ENCODE measurements at places on chromosomes 4 and X.

- DNase-seq = no peak
These were observed 17.1 kb upstream of the TMEM150C start for GRCh38 chr4:82578935-82579334.

- DNase-seq = no peak
These were observed 157.3 kb upstream of the TET2 start for GRCh38 chr4:104989371-104989770.

- no peak for DNase-seq
These were observed 32.8 kb upstream of the MAML3 start for GRCh38 chr4:140186651-140187315.

DNA sequence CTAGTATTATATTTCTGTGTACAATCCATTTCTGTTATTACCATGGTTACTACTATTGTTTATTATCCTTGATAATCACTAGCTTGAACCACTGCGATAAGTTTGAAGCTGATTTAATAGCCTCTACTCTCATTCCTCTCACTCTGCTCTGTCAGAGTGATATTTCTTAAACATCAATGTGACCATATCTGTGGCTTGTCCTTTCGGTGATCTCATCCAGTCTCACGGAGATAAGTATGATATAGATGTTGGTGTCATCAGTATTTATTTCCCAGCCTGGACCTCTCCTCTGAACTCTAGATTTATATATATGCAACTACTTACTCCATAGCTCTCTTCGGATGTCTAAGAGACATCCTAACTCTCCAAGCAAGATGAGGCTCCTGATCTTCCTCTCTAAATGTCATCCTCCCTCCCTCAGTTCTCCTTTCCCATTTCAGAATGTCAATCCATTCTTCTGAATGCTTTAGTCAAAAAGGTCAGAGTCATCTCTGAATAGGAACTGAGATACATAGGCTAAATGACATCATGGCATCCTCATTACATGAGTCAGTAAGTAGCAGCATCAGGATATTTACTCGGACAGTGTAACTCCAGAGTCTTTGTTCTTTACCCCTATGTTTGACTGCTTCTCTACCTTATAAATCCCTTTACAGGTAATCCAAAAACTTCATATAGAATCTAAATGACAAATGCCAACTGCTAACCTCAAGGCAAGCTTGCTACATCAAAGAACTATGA lies 129.5 kb downstream of the PACRGL start:
- no peak for DNase-seq

GRCh38 chr4:173782660-173783059 lies 252.6 kb upstream of the HAND2 start:
- no peak for DNase-seq

- DNase-seq = peak; percentile 39
These were observed 19.8 kb downstream of the C4orf50 start for GRCh38 chr4:5998333-5998936.

- no peak for DNase-seq
These were observed 42.4 kb downstream of the KLHL13 start for GRCh38 chrX:118074196-118074595.

DNA sequence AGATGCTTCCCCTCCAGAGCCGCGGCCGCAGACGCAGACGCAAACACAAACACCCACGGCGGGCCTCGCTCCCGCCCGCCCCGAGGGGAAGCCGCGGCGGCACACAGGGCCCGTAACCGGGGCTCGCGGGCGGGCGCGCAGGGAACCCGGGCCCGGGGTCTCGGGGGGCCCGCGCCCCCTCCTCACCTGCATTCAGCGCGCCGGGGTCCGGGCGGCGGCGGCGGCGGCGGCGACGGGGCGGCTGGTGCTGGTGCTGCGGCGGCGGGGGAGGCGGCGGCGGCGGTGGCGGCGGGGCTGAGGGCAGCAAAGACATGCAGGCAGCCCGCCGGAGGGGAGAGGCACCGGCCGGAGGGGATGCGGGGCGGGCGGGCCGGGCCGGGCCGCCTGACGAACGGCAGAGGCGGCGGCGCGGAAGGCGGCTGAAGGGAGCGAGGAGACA lies 255 bp upstream of the CNOT6L start:
- DNase-seq = no peak

DNA sequence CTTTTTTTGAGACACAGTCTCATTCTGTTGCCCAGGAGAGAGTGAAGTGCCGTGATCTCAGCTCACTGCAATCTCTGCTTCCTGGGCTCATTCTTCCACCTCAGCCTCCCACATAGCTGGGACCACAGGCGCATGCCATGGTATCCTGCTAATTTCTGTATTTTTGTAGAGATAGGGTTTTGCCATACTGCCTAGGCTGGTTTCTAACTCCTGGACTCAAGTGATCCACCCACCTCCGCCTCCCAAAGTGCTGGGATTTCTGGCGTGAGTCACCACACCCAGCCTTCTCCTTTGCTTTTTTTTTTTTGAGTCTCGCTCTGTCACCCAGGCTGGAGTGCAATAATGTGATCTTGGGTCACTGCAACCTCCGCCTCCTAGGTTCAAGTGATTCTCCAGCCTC lies 94.1 kb downstream of the PDS5A start:
- DNase-seq = no peak

DNA sequence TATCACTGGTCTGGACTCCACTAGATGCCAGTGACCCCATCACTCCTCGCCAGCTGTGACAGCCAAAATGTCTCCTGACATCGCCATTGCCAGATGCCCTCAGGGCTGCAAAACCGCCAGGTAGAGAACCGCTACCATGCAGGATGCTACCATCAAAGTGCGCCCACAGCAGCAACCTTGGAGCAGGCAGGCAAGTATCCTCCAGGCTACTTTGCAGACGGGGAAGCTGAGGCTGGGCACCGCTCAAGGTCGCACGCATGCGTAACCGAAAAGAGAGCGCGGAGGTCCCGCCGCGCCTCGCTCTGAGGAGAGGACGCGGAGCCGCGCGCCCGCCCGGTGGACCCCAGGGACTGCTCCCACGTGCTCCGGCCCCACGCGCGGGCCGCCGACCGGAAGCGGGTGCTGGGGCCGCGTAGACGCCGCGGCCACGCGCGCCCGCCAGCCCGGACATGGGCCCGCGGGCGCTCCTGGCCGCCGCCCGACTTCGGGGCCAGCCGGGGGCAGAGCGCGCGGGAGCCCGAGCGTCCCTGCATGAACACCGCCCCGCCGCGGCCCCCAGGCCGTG lies at the start of gene STS:
TSS of gene STS (plus strand) at position 300 of the 565 bp plus-strand sequence. CDS start 105,488 bp downstream, outside the sequence.
- peak; percentile 27 for DNase-seq

DNA sequence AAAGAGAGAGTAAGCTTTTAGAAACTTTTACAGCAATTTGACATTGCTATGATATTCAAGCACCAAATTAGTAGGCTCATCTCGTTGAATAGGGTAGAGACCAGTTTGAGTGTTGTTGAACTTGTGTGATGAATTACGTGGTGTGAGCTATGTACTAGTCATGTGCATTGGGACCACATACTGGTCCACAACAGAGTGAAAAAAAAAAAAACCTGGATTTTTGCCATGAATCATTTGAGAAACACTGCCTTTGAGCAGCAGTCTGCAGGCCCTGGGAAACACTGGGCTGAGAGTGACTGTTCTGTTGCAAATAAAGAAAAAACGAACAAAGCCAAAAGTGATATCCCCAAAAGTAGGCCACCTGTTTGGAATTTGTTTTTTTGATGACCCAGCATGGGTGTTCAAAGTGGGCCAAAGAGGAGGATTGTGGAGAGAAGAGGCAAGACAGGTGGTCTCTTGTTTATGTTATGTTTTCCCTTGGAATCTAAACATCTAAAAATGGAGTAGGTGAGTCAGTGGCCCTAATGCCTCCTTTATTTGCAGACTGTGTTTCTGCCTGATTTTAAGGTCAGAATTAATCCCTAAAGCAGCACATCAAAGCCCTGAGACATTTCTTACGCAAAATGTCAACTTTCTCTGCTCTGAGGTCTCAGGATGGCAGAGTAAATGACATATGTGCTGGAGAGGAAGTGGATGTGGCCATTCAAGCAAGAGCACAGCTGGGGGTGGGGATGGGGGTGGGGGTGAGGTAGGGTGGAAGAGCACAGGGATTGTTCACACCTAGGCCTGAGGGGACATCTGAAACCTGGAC lies 33.5 kb downstream of the TAF7L start:
- DNase-seq = no peak

- no peak for DNase-seq
These were observed 19.1 kb upstream of the ART3 start for GRCh38 chr4:76055421-76055820.

DNA sequence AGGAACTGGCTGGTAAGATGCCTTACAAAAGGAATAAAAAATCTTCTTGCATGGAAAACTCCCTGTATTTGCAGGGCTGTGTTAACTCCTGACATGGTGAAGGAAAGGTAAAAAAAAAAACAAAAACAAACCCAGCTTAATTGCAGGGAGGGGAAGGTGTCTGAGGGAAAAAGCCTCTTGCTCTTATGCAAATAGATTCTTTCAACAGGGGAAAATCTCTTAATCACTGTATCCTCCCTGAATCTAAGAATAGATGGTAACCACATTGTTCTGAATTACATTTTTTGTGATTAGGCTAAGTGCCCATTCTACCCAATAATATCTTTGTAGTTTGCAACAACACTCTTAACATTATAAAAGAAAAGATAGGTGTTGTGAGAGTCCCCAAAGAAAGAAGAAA lies 172.6 kb downstream of the RBM46 start:
- no peak for DNase-seq

DNA sequence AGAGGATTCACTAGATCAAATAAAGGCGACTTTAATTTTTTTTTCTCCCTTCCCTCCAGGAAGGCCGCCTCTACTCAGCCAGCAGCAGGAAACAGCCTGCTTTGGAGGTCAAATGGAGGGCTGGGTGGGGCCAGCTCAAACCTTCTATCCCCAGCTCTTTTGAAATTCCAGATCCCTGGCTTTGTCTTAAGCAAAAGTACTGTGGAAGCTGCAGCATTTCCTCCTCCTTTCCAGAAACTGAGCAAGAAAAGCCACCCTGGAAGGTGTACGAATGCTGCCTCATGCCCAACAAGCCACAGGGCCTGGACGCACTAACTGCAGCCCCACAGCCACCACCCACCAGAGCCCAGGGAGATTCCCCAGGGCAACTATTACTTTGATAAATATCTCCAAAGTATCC lies 55.1 kb upstream of the ZCCHC13 start:
- no peak for DNase-seq

- no peak for DNase-seq
These were observed 7.5 kb upstream of the GPC3 start for GRCh38 chrX:133992882-133993281.

GRCh38 chr4:154312246-154312645 lies 179.4 kb downstream of the DCHS2 start:
- no peak for DNase-seq

DNA sequence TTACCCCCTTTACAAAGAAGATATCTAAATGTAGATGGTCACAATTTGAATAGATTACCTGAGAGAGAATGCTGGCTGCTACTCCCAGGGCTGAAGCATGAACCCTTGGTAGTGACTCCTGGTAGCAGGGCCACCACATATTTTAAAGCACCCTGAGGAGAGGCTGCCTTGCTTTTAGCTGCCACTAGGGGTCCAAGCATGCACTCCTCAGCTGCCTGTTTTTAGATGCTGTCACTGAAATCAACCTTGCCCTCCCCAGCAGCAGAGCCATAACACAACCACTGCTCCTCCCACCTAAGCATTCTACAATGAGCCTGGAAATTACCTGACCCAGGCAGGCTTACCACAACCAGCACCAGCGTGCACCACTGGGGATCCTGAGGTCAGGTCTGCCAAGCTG lies 850.9 kb downstream of the FAM133A start:
- DNase-seq = no peak

DNA sequence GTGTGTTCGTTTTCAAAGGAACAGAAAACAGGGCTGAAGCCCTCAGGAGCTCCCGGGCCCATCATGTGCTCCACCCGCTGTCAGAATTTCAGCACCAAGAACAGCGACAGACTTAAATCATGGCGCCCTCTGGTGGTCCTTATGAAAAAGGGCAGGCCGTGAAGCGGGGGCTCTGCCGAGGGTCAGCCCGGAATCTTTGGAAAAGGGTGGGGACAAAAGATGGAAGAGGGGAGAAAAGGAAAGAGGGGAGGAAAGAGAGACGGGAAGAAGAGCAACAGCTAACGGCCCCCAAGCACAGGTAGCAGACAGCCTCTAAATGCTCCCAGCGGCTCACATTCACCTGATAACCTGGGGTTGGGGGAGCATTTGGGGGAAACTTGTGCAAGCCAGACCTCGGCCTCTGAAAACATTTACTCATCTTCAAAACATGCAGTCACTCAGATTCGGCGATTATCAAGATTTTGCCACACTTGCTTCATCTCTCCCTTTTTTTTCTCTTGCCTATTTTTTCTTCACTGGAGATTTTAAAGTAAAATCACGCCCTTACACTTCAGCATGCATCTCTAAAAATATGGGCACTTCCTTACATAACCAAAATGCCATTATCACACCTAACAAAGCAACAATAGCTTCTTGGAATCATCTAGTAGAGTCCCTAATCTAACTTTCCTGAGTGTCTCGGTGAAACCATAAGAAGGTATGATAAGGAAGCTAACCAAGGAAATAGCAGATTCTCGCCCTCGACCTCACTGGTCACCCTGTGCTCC lies 28.1 kb upstream of the MAN2B2 start:
- peak; percentile 31 for DNase-seq

DNA sequence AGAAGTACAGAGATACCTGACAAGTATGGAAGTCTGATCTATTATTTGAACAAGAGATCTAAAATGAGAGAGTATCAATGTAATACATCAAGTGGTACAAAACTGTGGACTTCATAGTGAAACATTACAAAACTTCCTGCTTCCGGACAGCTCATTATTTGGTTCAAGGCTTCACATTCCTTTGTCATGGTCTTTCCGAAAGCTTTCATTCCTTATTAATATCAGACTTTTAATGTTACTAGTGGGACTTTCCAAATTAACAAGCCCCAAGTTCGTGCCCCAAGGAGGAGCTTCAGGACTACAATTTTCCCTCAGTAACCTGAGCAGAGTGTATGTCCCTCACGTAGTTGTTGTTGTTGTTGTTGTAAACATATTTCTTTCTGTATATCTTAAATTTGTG lies 1.2 kb downstream of the CHIC2 start:
- DNase-seq = peak; percentile 20

DNA sequence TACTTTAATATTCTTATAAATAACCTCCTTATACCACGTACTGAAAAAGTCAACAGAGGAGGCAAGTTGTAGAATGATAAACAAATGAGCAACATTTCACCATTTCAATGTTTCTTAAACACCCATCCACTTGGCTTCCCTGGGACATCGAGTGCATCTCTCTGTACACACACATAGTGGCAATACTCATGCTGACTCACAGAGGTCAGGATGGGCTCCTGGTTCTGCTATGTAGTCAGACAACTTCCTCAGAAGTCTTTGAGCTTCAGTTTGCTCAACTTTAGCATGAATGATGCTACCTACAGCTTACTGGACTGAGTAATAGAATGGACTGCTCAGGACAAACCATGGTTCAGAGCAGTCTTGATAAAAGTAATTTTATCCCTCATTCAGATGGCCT lies 56.9 kb downstream of the MAD2L1 start:
- DNase-seq = no peak
